ENCODE measurements at places on chromosomes 4 and X.

DNA sequence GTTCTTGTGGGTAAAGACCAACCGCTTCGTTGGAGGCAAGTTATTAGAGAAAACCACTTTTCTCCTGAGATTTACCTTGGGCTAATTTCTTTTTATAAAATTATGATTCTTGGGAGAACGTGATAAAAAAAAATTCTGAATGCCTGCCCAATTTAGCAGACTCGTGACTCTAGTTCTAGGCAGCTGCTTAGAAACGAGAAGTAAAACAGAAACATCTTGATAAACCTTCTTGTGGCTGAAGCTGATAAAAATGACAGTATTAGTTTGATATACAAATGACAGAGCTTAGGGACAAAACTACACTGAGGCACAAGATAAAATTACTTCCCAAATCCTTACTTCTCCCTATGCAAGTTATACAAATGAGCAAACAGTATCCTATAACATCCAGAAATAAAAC lies 458.9 kb upstream of the TEX13C start:
- no peak for DNase-seq

GRCh38 chrX:151970661-151971060 lies 3.8 kb downstream of the GABRE start:
- no peak for DNase-seq

GRCh38 chr4:158492391-158492790 lies 29.3 kb upstream of the RXFP1 start:
- DNase-seq: no peak

DNA sequence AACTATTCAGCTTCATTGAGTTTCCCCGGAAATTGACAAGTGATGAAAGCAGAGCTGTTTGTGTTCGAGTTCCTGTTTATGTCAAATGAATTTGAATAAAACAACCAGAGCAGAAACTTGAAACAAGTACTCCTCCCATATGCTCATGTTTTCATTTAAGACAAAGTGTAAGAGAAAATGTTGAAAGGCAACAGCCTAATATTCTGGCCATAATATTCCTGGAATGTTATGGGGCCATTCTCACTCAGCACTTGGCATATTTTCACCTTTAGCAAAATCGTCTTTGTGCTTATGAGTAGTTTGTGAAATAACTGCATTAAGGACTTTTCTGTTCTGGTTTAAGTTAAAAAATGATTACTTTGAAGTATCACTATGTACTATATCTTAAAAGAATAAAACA lies 276.0 kb upstream of the FAT1 start:
- no peak for DNase-seq

DNA sequence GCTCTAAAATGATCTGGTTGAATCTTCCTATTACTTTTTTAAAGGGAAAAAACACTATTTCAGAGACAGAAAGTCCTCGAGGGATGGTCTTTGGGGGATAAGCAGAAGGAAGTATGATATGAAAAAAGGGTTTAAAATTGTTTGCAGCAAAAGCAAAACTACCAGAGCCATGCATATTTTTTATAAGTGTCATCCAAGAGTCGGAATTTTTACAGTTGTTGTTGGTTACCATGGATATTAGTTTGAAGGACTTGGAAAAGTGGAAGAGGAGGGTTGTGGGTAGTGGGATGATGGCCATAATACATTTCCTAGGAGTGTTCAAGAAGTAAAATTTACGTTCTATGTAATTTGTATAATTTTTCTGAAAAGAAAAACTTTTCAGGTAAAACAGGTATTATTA lies 134.4 kb downstream of the PCDH7 start:
- DNase-seq: no peak

DNA sequence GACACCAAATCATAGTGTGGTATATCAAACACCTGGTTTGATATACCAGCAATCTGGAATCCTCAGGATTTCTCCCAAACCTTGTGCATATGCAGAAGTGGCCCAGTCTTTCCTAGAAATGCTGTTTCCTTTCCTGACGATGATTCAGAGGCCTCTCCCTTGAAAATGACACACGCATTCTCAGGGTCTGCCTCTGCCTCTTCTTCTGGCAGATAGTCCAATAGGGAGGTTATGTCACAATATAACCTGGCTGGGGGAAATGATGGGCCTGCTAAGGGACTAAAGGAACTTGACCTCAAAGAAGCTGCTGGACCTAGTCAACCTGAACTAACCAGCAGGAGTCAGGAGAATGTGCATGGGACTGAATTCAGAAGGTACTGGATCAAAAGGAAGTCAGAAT lies 435.2 kb downstream of the IDS start:
- DNase-seq: no peak

DNA sequence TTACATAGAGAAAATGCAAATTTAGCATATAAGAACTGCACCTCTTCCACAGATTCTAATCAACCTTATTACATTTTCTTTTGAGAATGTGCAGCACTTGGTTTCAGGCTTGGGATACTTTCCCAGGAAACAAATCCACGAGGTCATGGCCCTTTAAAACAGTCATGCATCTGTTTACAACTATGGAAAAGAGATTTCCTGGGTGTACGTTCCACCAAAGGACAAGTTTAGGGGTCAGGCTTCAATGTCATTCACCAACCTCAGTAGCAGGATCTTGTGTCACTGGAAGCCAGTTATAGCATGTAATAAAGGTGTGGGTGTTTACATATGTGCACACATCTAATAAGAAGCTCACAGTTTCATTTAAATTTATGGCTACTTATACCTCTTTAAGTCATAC lies 30.7 kb downstream of the EREG start:
- DNase-seq: no peak

GRCh38 chr4:76074993-76075600 lies 588 bp downstream of the ART3 start:
- no peak for DNase-seq

DNA sequence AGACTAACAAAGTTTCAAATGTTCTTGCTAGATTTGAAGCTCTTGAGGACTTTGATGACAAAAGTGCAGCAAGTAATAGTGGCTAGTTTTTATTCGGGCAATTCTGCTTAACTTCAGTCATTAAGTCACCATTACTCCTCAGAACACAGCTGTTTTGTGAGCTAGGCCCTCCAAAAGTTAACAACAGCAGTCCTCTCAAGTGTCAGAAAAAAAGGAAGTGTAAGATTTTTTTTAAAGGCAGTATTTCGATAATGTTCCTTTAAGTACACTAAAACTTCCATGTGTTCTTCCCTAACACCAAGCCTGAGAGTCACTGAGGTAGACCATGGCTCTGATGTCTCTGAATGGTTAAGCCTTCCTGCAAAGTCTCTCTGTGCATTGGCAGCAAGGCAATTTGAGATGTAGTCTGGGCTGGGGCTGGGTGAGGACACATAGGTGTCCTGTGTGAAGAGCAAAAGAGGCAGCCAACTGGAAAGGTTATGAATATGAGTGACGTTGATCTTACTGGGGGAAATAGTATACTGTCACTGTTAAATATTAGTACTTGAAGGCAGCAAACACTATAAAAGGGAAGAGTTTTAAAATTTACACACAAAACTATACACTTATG lies 174.0 kb upstream of the MAP3K15 start:
- DNase-seq: no peak

DNA sequence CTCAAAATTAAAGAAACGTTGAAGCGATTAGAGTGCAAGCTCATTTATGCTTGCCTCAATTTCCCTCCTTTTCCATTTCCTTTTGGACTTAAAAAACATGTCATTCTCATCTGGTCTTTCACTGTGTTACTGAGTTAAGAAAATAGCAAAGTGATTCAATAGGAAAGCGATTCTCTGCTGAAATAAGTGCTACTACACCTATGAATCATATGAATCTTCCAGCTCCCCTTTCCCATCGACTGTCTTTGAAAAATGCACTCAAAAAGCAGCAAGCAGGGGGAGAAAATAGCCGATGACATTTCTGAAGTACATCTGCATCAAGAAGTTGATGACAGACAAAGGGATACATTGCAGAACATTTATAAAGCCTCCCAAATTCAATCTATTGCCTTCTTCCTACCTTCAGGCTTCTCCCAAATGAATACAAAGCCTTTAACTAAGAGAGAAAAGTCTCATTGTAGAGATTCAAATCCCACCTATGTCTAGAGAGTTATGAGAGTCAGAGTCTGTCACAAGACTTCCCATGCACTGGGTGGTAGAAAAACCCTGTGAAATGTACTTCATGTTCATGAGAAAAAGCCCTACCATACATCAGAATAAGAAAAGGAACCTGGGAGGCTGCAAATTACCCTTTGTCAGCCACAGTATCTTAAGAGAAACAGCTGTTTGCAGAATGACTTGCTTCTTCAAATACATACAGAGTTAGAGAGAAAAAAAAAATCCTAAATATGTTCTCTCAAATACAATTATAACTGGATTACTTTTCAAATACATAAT lies 78.9 kb downstream of the MBNL3 start:
- DNase-seq: no peak

- DNase-seq: no peak
Observed at GRCh38 chr4:6916069-6916586, 6.5 kb downstream of the TBC1D14 start.

DNA sequence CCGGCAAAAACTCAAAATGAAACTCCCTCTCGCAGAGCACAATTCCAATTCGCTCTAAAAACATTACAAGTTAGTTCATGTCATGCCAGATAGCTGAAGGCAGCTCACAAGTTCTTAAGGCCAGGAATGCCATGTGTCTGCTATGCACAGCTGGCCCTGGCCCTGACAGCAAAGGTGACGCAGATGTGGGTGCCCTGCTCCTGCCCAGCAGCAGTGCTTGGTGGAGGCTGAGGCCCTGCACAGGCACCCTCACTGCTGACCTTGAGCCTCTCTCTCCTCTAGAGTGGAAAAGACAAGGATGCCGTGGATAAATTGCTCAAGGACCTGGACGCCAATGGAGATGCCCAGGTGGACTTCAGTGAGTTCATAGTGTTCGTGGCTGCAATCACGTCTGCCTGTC lies 2.9 kb downstream of the S100P start:
- DNase-seq: no peak

DNA sequence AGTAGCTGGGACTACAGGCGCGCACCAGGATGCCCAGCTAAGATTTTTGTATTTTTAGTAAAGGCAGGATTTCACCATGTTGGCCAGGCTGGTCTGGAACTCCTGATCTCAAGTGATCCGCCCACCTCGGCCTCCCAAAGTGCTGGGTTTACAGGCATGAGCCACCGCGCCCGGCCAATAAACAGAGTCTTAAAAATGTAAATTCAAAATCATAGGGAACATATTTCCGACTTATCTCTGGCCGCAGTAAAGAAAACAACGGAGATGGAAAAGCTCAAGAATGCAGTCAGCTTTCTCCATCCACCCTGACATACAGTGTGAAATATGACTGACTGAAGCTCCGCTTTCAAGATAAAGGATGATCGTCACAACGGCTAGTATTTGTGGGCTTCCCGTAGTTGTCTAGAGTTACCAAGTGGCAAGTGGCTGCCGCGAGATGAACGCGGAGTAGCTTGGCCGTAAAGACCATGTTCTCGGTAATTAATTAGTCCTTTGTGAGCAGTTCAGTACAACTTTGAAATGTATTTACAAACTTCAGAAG lies 495.1 kb upstream of the FAT1 start:
- no peak for DNase-seq

DNA sequence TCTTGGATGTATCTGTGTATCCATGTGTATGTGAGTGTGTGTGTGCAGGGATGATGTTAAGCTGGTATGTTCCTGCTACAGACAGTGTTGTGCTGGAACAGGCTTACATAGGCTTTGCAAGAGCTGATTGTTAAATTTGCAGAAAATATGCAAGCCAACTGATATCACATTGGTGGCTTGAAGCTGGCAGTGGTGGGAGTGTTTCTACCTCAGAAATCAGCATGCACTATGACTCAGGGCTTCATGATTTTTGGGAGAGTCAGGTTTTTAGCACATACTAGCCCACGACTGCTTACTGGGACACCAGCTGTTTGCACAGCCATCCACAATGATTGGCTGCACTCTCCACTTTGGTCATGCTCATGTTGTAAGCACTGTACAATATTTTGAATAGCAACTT lies 261.8 kb downstream of the DHX15 start:
- no peak for DNase-seq

- no peak for DNase-seq
Observed at GRCh38 chr4:186691396-186691795, 32.3 kb downstream of the FAT1 start.

GRCh38 chr4:139528377-139529005 lies 27.5 kb downstream of the SETD7 start:
- DNase-seq: no peak

- DNase-seq: no peak
Observed at GRCh38 chr4:174209341-174209740, 74.1 kb downstream of the FBXO8 start.

DNA sequence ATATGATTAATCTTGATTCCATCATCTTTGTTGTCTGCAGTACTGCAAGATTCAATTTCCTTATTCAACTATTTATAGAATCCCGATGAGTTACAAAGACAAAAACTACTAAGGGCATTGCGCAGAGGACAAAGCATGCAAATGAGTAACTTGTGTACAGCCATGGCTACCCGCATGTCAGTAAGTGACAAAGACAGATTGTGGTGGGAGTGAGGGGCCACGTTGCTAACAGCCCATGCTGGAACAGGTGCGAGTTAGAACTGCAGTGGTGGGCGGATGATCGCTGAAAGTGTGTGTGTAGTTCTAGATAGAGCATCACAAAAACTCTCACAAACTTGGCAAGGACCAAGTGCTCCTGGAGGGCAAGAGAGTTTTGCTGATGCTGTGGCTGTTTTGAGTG lies 49.5 kb downstream of the ACOX3 start:
- DNase-seq: no peak

DNA sequence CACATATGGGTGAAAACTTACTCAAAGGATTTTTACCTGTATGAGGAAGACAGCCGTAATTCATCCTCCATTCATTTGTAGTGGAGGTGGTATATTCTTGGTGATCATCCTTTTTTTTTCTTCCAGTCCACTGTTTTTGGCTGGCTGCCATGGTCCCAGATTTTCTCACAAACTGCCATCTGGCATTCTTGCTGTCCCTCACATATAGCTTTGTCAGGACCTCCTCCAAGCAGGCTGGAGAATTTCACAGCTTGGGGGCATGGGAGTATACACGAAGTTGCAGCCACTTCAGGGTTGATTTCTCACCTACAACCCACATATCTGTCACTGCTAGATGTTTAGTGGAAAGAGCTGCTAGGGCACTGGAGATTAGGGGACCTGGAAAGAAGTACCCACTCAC lies 401.0 kb downstream of the IL1RAPL1 start:
- no peak for DNase-seq

GRCh38 chr4:4831825-4832224 lies 27.6 kb upstream of the MSX1 start:
- no peak for DNase-seq

GRCh38 chr4:94412658-94413038 lies 39.1 kb upstream of the PDLIM5 start:
- DNase-seq: no peak

DNA sequence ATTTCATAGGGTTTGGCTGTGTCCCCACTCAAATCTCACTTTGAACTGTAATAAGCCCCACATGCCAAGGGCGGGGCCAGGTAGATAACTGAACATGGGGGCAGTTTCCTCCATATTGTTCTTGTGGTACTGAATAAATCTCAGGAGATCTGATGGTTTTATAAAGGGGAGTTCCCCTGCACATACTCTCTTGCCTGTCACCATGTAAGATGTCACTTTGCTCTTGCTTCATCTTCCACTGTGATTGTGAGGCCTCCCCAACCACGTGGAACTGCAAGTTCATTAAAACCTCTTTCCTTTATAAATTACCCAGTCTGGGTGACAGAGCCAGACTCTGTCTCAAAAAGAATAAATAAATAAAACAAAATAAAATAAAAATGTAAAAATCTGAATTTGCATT lies 95.9 kb downstream of the PDS5A start:
- no peak for DNase-seq

- no peak for DNase-seq
Observed at GRCh38 chrX:112734290-112734689, 54.6 kb upstream of the LHFPL1 start.

- no peak for DNase-seq
Observed at GRCh38 chr4:175339100-175339707, 421.0 kb downstream of the ADAM29 start.

GRCh38 chr4:157885811-157886210 lies 287.0 kb downstream of the GASK1B start:
- DNase-seq: no peak

Measured in stimulated activated effector memory CD8-positive, alpha-beta T cell treated with anti-CD3 and anti-CD28 coated beads, Interleukin-12 subunit alpha, Interleukin-12 subunit beta, amount 100 ng/mL, for 72 hours (primary cell).